ENCODE measurements at places on chromosomes 2 and 18.

- no peak for DNase-seq
Observed at GRCh38 chr18:55374741-55375140, 213.3 kb downstream of the TCF4 start.

GRCh38 chr2:200199005-200199404, 107.5 kb upstream of the SPATS2L start:
- DNase-seq = no peak

- DNase-seq = no peak
Observed at GRCh38 chr18:8139891-8140406, 469.3 kb upstream of the RAB12 start.

DNA sequence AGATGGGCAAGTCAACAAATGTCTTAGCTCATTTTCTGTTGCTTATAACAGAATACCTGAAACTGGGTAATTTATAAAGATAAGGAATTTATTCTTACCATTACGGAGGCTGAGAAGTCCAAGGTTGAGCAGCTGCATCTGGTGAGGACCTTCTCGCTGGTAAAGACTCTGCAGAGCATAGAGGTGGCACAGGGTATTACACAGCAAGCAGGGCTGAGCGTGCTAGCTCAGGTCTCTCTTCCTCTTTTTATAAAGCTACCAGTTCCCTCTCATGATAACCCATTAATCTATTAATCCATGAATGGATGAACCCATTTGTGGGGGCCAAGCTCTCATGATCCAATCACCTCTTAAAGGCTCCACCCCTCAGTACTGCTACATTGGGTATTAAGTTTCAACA, 109.1 kb downstream of the CDK15 start:
- DNase-seq = no peak

DNA sequence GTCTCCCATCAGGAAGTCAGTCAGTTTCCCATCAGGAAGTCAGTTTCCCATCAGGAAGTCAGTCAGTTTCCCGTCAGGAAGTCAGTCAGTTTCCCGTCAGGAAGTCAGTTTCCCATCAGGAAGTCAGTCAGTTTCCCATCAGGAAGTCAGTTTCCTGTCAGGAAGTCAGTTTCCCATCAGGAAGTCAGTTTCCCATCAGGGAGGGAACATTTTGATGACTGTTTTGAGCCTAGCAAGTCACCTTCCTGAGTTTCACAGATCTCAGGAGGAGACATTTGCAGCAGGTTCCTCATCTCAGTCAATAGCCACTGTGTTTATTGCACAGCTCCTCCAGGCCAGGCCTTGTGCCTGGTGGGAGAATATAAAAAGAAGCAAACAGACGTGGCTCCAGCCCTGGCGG, 31.9 kb downstream of the DIPK1C start:
- DNase-seq = no peak

- no peak for DNase-seq
Observed at GRCh38 chr2:120539937-120540718, 194.2 kb downstream of the INHBB start.

- DNase-seq = no peak
Observed at GRCh38 chr2:187424146-187424545, 23.9 kb downstream of the CALCRL start.

- DNase-seq = no peak
Observed at GRCh38 chr2:111936881-111937280, 38.5 kb downstream of the MERTK start.

DNA sequence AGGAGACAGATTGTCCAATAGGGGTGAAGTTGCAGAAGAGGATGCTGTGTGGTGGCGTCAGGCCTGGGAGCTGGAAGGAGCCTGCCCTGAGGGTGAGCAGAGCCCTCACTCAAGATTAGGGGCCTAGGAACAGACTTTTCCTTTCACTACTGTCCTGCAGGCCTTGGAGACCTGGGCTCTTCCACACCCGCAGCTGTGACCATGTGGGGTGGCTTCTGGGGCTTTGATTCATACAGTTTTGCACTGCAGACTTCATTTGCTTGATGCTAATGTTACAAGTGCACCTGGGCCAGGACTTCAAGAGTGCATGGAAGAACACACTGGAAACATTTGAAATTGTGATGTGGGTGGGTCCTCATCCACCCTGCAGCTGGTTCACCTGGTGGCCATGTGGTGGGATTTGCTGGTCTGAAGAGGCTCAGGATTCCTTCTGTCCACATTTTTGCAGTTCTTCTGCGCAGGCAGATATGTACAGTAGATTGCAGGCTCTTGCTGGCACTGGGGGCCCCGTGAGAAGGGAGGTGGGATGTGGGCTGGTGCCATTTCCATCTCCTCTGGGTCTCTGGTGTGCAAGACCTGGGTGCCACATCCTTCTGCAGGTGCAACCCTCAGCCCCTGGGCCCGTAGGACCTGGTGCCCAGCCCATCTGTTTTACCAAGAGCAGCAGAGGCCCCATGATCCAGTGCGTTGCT, 9.9 kb downstream of the GLI2 start:
- DNase-seq = no peak

GRCh38 chr2:222794585-222795449, 66.0 kb upstream of the ACSL3 start:
- no peak for DNase-seq

GRCh38 chr18:28108814-28109213, 68.1 kb downstream of the CDH2 start:
- no peak for DNase-seq

- DNase-seq = no peak
Observed at GRCh38 chr2:234676109-234676782, 179.4 kb upstream of the ARL4C start.

- DNase-seq = no peak
Observed at GRCh38 chr2:70448041-70448440, 105.6 kb downstream of the TGFA start.

DNA sequence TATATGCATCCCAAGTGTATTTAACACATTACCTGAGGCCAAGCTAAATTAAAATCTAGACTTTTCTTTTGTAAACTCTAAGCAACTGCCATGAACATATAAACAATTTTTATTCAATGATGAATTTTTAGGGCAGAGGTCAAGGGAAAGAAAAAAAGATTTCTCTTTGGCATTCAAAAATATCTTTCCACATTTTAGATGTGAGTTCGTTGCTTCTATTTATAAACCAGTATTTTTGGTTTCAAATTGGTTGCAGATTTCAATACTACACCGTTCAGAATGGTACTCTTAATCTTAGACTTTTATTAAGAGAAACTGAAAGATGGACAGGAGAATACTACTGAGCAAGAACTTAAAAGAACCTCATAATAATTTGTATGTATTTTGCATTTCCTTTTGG, 293.6 kb upstream of the CCDC68 start:
- no peak for DNase-seq

DNA sequence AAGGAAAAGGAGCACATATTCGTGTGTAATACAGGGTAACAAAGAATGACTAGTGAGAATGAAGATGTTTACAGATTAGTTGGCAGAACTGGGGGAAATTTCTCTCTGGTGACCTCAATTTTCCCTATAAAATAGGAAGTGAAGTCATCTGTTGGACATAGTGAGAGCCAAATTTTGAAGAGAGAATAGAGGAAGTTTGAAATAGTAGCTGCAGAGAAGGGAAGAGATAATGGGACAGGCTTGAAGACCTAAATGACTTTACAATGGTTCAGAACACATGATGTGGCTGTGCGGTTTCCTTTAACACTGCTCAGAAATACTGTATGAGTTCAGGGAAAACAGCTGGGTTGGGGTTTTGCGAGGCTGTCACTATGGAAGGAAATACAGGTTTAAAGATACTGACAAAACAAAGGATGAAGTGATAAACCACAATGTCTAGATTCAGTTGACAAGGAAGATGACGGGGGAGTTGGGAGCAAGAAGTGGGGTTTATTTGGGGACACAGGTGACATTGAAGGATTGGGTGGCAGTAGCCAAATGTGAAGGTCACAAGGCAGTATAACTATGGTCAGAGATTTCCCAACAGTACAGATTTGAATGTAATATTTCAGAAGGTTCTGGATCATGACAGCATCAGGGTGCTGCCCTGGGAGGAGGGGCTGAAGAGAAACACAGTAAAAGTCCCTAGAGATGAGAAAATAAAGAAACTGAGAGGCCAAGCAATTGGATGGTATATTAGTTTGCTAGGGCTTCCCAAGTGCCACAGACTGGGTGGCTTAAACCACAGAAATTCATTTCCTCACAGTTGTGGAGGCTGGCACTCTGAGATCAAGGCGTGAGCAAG, 82.6 kb upstream of the TANK start:
- peak; percentile 75 for DNase-seq

DNA sequence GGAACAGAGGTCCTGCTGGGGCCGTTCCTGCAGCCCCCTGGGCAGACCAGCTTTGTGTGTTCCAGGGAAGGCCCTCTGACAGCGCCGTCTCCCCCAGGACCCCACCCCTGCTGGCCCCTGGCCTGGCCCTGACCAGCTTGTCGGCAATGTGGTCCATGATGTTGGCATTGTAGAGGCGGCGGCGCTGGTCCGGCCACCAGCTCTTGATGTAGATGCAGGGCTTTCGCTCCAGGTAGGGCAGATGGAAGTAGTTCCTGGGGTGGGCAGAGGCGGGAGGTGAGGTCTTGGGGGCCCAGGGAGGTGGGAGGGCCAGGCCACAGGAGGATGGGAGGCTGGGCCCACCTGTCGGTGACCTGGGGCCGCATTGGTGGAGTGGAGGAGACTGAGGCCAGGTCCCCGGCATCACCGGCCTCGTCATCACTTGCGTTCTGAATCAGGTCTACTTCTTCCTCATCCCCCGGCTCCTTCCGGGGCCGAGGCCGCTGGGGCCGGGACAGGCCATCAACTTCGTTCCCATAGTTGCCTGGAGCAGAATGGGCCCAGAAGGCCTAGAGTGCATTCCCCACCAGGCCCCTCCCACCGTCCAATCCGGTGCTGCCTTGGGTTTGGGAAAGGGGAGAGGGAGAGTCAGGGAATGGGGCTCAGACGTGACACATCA, 1.3 kb upstream of the OTOF start:
- DNase-seq = no peak

DNA sequence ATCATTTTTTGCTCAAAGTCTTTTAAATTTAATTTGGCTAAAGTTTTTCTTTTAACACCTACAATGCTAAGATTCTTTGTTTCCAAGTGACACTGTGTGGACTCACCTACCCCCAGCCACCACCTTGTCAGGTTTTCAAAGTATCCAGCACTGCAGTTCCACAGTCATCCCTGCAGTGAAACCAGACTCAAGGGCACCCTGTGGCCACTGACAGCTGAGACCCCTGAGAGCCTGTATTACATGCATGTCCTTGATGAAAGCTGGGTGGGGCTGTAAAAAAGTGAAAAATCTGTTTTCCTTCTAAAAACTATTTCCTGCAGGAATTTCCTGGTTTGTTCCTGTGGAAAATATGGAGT, 19.9 kb downstream of the TPRKB start:
- DNase-seq = no peak

DNA sequence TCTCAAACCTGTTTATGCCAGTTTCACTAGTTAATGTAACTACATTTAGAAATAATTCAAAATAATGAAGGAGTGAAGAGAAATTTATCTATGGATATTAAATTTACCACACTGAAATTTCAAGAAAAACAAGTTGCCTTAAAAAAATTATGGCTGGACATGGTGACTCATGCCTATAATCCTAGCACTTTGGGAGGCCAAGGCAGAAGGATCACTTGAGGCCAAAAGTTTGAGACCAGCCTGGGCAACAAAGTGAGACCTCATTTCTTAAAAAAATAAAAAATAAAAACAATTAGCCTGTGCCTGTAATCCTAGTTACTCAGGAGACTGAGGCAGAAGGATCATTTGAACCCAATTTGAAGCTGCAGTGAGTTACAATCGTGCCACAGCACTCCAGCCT, 29.9 kb downstream of the HDLBP start:
- no peak for DNase-seq

- no peak for DNase-seq
Observed at GRCh38 chr2:182228073-182228473, 198.8 kb downstream of the PDE1A start.
